Mesangial cell (primary cell): ENCODE measurements at places on chromosomes 6 and 20. TPM values are rescaled to one million over a fixed set of nuclear protein-coding genes. Genes with fewer than 3 reads are reported as not detected.

Gene SLC16A10
- 1.9 and 2.8 TPM in 2 replicates for total RNA-seq

Gene ADGB
- total RNA-seq, result not detected in 2 replicates

Gene BHLHE23
- total RNA-seq, result not detected in 2 replicates

Gene CYP39A1
- 0.16 and 0.51 TPM in 2 replicates for total RNA-seq

Gene SNAP91
- 0.89 TPM in 1 of 2 replicates, not detected in the other for total RNA-seq

Gene RIPPLY2
- not detected in 2 replicates for total RNA-seq

Gene C6orf163
- 1.6 TPM in 1 of 2 replicates, not detected in the other for total RNA-seq

Gene TMEM244
- not detected in 2 replicates for total RNA-seq

Gene DDR1
- total RNA-seq, result 55.7 and 224 TPM in 2 replicates

Gene PRICKLE4
- 0.65 and 1.3 TPM in 2 replicates for total RNA-seq

Gene FILIP1
- total RNA-seq, result 0.13 TPM in 1 of 2 replicates, not detected in the other

Gene BPIFB1
- not detected in 2 replicates for total RNA-seq

Gene C6orf132
- total RNA-seq, result 17.3 and 22.6 TPM in 2 replicates

Gene DEF6
- 2.6 and 3.2 TPM in 2 replicates for total RNA-seq

Gene POU3F2
- total RNA-seq, result not detected in 2 replicates

Gene TINAG
- 0.16 and 4.6 TPM in 2 replicates for total RNA-seq

Gene GTPBP2
- total RNA-seq, result 48.9 and 52.5 TPM in 2 replicates

Gene CNKSR3
- total RNA-seq, result 4.7 and 16.0 TPM in 2 replicates

Gene TREML2
- not detected in 2 replicates for total RNA-seq

Gene NHLRC1
- 1.9 and 2.9 TPM in 2 replicates for total RNA-seq

Gene UQCC2
- total RNA-seq, result 26.7 and 50.4 TPM in 2 replicates

Gene MYB
- total RNA-seq, result 0.38 and 1.5 TPM in 2 replicates

Gene SLC2A10
- total RNA-seq, result 11.6 and 18.4 TPM in 2 replicates

Gene MYH7B
- total RNA-seq, result under 0.01 and 0.76 TPM in 2 replicates

Gene OR2J3
- not detected in 2 replicates for total RNA-seq

Gene CD24
- total RNA-seq, result 214 and 1,378 TPM in 2 replicates

Gene ASIP
- total RNA-seq, result not detected in 2 replicates

Gene ABHD16B
- total RNA-seq, result not detected in 2 replicates

Gene MCCD1
- total RNA-seq, result not detected in 2 replicates

Gene MLN
- total RNA-seq, result not detected in 2 replicates

Gene TFAP2C
- total RNA-seq, result 0.13 and 1.5 TPM in 2 replicates

Gene ADTRP
- 0.51 and 1.1 TPM in 2 replicates for total RNA-seq

Gene BCAS1
- 0.13 TPM in 1 of 2 replicates, not detected in the other for total RNA-seq

Gene PROKR2
- total RNA-seq, result not detected in 2 replicates

Gene RPL7L1
- total RNA-seq, result 51.2 and 105 TPM in 2 replicates

Gene HRH3
- total RNA-seq, result not detected in 2 replicates

Gene HSPA1A
- total RNA-seq, result 55.9 and 60.6 TPM in 2 replicates

Gene PRDM1
- total RNA-seq, result 0.16 and 0.38 TPM in 2 replicates

Gene RGS17
- 2.5 and 5.2 TPM in 2 replicates for total RNA-seq

Gene NOL4L
- total RNA-seq, result 29.3 and 58.1 TPM in 2 replicates

Gene PLN
- total RNA-seq, result 0.13 and 0.16 TPM in 2 replicates
